ELR (cell line): ENCODE measurements at places on chromosomes 2 and 18.

GRCh38 chr18:45652303-45653080, 37.2 kb downstream of the SLC14A2 start:
- peak; percentile 49 for DNase-seq

- peak; percentile 21 for DNase-seq
Measured at GRCh38 chr2:79876430-79876829, 363.6 kb downstream of the CTNNA2 start.

GRCh38 chr2:137435162-137435561, 529.1 kb upstream of the HNMT start:
- DNase-seq = peak; percentile 1

GRCh38 chr2:189492451-189492850, 51.2 kb downstream of the WDR75 start:
- DNase-seq = peak; percentile 68

- peak; percentile 63 for DNase-seq
Measured at GRCh38 chr2:44267796-44268648, 7.3 kb upstream of the SLC3A1 start.

GRCh38 chr2:146523196-146523595, 1321.6 kb upstream of the ACVR2A start:
- DNase-seq = peak; percentile 56

GRCh38 chr2:144475044-144475443, 44.9 kb downstream of the ZEB2 start:
- no peak for DNase-seq

GRCh38 chr2:128311755-128312341, 6.8 kb downstream of the HS6ST1 start:
- DNase-seq = no peak

DNA sequence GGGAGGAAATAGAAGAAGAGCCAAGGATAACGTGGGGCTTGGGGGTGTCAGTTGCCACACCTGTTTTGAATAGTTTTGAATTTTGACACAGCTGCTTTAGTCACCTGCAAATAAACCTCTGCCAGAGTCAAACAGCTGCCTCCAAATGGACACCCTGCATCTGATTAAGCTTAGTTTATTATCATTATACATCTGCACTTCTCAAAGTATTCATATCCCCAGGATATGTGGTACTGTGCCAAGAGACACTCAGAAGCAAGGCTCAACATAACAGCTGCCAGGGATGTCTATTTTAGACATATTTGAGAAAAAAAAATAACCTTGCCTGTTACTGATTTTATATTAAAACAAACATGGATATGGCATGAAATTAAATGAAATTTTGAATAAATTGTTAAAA, 122.5 kb upstream of the WDR75 start:
- no peak for DNase-seq

DNA sequence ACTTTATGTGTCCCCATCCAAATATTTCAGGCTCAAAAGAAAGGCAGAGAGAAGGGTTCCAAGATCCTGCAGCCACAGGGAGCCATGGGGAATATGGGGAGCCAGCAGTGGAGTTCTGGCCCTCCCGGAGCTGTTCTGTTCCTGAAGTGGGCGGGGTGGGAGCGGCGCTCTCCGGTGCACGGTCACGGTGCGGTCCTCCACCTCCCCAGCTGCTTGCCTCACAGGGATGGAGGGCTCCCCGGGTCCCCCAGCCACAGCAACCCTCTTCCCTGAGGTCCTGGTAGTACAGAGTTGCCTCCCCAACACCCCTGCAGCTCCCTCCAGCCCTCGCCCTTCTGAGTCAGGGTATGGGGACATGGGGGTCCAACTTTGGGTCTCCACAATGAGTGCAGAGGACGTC, 26.2 kb upstream of the SNED1 start:
- DNase-seq = no peak

DNA sequence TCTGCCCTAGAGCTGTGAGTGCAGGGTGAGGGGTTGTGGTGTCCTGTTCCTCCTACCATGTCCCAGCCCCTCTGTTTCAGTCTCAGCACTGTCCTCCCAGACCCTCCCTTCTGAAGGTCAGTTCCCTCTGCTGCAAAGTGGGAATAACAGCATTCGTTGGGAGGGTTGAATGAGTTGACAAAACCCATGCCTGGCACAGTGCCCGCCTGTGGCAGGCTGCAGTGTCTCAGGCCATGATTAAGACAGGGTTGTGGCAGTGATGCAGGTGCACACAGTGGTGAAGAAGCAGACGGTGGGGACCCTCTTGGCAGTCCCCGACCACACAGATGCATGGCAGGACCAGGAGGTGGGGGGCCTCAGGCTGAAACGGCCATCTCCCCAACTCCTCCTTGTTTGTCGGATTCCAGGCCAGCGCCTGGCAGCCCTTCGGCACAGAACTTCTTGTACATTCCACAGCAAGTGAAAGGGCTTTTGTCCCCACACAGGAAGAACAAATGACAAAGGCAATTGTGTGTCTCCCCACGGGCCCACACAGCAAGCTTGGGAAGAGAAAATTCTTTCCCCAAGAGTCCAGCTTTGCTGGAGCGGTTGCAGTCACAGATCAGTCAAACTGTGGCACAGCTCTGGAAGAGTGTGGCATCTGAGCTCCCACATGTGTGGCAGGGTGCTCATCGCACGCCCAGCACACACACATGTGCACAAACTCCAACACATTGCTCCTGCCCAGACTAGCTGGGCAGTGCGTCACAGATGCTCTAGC, 92.0 kb upstream of the MSH2 start:
- no peak for DNase-seq

DNA sequence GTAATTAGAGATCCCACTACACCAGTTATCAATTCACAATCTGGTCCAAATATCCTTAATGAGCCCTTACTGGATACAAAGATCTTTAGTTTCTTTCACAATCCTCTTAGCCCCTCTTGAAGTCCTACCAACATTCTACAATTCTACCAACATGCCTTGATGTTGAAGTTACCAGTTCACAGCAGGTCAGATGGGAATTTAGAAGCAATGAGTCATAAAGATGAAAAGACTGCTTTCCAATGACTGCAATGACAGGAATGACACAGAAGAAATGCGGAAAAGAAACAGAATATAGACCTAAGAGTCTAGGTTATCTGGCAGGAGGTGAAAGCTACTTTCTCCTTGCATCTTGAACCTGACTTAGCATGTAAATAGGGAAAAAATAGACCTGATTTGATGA, 24.5 kb downstream of the RTTN start:
- peak; percentile 92 for DNase-seq

- no peak for DNase-seq
Measured at GRCh38 chr18:49228187-49228586, 232.3 kb downstream of the DYM start.

DNA sequence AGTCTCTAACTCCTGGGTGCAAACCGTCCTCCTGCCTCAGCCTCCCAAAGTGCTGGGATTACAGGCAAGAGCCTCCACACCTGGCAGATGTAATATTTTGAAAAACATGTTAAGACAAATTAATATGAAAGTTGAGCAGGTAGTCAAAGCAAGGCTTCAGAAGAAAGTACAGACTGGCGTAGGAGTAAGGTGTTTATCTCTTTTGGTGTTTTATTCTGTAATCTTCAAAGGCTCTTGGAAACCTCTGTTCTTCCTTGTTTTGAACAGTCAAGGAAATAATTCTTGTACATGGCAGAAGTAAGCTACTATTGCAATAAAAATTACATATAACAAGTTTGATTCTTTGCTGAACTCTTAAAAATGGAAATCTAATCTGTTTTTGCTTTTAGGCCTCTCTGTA, 5.3 kb downstream of the RNF138 start:
- no peak for DNase-seq

GRCh38 chr2:228699400-228699799, 517.9 kb upstream of the SPHKAP start:
- DNase-seq = peak; percentile 63

GRCh38 chr2:86747711-86748639, 27.9 kb downstream of the RMND5A start:
- peak; percentile 86 for DNase-seq

GRCh38 chr2:189658306-189659212, 2.7 kb upstream of the ASNSD1 start:
- DNase-seq = no peak

DNA sequence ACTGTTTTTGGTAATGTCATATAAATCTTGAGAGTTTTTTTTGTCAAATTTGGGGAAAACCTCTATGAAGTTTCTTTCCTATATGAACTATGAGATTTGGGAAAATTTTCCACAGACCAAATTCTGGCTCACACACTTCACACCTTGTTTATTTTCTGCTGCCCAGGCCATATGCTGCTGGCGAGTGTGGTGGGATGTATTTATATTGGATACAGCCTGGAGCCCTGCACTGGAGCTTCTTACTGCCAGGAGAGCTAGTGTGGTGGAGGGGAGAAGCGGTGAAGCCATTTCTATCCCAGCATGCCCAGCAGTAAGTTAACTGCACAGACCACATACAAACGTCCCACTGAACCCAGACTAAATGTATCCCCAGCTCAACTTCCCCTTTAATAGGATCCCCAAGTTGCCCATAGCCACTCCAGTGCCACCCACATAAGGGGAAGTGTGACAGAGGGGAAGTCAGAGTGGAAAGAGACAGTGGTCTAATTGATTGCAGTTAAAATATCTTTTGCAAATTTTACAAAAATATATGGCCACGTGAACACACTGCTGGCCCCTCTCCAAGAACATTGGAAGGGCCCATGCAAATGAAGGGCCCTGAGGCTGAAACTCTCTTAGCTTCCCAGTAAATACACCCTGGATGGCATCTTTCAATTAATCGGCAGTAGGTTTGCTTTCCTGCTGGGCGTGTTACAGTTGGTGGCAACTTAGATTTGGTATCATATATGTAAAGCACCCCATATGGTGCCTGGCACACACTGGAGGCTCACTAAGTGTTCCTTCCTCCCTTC, 146.6 kb upstream of the ITGA6 start:
- no peak for DNase-seq

- no peak for DNase-seq
Measured at GRCh38 chr18:58996696-58997095, 132.0 kb downstream of the ZNF532 start.

DNA sequence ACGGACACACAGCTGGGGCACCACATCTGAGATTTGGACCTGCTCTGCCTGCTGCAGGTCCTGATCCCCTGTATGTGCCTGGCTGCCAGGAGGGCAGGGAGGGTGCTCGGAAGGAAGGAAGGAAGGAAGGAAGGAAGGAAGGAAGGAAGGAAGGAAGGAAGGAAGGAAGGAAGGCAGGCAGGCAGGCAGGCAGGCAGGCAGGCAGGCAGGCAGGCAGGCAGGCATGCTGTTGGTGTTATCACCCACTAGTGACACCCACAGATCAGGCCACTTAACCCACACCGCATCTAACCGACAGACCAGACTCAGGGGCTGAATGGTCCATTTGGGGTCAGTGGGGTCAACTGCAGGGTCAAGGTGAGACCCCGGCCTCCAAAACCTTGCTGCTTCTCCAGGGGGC, 5.8 kb downstream of the KLHL30 start:
- no peak for DNase-seq

GRCh38 chr2:110153416-110153815, 37.8 kb upstream of the MALL start:
- no peak for DNase-seq

DNA sequence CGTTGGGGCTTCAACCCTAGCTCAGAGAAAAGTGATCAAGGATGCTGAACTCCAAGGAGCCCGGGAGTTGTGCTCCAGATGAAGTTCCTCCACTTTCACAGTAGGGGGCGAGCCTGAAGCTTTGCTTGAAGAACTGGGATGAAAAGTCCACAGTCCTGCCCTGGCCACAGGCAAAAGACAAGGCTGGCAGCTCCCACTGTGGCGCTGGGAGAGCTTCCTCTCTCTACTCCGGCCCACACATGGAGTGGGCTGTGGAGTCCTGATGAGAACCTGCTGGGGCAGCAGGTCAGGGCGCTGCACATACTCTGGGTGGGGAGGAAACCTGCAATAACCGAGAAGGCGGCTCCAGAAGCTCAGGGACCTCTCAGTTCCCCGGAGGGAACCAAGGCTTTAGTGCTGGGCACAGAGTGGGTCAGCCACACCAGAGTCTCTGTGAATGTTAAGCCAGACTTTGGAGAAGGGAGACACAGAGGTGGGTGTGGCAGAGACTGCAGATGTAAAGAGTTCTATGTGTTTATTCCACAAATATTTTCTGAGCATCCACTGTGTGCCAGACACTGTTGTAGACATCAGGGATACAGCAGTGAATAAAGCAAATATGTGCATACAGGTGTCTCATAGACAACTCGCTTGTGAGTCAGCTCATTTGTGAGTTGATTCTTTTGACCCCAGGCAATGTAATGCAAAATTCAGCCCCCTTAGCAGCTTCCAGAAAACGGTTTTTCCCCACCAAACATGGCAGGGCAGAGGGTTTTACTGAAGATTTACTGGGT, 48.0 kb upstream of the MRPL33 start:
- DNase-seq = peak; percentile 82

DNA sequence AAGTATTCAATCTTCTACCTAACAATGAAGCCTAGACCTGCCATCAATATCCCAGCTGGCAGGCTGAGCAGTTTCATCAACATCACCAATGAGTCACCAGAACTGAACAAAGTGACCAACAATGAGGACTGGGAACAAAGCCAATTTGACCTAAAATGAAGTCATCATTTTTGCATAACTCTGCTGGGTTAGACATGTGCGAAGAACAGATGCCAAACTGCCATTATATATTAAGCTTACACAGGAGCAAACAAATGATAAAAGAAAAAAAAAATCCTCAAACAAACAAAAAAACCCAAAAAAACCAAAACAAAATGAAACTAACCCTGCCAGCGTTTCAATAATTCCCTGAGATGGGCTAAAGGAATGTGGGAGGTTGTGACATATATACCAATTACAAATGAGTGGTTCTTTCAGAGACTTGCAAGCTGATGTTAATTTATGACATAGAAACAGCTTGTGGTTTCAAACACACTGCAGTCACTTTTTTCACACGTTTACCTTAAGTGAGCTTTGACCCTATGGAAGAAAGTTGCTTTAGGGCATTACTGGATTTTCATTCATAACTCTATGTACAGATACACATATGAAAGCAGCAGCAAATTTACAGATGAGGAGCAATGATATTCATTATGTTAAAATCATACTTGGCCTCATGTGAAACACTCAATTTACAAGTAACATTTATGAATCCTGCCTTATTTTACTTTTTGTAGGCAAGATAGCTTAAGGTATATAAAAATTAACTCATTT, 56.9 kb upstream of the CCDC141 start:
- DNase-seq = peak; percentile 98

DNA sequence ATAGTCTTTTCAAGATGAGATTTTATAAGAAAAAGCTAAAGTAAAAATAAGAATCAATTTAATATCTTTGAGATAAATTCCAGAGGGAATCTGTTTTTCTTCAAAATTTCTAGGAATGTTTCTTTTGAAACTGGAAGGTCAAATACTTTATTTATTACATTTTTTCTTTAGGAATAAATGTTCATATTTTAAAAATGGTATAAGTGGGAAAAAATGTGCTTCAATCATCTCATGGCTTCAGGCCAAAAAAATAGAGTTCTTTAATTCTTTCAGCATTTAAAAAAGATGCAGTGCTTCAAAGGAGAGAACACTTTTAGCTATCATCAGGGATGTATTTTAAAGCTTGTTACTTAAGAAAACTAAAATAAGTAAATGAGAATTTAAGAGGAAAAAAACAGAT, 110.6 kb downstream of the NEB start:
- DNase-seq = no peak

DNA sequence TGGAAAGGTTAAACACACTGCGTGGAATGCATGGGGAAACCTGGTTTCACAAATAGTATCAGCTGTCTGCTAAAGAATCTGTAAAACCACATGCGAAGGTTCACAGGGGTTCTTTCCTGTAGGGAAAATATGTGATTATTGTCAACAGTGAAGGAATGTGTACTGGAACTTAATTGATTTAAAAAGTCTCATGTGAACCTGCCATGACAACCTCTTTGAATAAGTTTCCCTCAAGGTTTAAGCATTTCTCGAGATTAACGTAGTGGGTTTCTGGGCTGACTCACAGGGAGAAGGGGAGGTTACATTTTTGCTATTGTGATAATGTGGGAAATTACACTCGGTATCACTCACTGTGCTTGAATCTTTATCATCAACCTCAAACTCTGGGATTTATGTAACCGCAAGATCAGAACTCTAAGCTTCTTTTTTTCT, 28.2 kb upstream of the IL1R1 start:
- DNase-seq = peak; percentile 84
